ENCODE measurements at places on chromosomes 11 and 22.

GRCh38 chr11:110133160-110133559, 40.0 kb downstream of the ZC3H12C start:
- no peak for DNase-seq

DNA sequence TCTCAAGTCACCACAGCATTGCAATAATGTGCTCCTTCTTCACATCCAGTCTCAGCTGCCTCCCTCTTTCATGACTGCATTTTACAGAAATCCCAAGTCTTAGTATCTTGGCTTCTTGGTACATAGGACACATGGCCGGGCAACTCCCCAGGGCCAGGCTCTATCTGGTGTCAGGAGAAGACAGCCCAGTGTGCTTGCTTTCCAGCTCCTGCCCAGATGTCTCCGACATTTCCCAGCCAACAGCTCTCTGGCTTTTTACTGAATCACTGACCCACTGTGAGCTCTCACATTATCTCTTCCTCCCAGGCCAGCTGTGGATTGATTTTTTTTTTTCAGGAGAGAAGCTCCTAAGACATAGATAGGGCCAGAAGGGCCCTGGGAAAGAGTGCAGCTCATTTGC, 346.0 kb upstream of the C11orf87 start:
- no peak for DNase-seq

- no peak for DNase-seq
These were observed 3.8 kb downstream of the MUC5AC start for GRCh38 chr11:1161410-1162137.

GRCh38 chr22:27347951-27348350, 453.6 kb downstream of the MN1 start:
- no peak for DNase-seq

GRCh38 chr11:64826578-64827450, 16.5 kb upstream of the MEN1 start:
- no peak for DNase-seq

GRCh38 chr11:35073691-35074419, 65.1 kb upstream of the CD44 start:
- DNase-seq, result no peak

GRCh38 chr11:69064394-69064957, 15.7 kb downstream of the TPCN2 start:
- DNase-seq, result no peak

GRCh38 chr11:63869683-63870082, 30.8 kb downstream of the MARK2 start:
- DNase-seq, result no peak

- DNase-seq, result no peak
These were observed 63.0 kb upstream of the PITPNB start for GRCh38 chr22:27982106-27982505.

DNA sequence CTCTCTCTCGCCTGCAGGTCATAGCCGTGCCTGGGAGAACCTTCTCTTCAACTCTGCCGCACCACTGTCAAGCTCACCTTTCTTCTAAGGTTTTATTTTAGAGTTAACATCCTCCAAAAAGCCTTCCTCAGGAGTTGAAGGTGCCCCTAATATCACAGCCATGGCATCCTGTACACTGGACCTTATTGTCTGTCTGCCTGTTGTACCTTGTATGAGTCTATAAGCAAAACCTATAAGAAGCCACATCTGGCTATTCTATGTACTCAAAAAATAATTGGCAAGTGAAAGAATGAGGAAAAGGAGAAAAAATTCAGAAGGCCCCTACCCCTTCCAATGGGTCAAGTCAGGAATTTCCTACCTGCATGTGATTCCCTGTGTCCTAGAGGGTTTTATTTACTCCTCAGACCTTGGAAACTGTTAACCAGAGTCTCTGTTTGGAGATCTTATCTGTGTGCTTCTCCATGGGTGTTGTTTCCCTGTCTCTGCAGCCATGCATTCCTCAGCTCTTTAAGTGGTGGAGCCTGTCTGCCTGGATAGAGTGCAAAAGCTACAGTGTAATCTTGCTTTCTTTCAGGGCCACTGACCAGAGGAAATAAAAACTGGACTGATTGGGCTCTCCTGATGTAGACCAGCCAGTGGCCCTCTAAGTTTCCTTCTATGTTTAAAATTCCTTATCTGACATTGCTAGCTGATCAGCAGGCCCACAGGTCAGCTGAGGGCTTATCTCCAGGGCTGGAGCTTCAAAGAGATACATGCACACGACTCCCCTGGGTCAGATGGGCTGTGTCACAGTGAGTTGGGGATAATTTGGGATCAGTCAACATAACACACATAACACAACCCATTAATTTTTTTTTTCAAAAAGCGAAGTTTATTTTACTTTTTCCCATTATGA, 37.6 kb upstream of the TMEM135 start:
- DNase-seq, result no peak

- DNase-seq, result no peak
These were observed 41.6 kb downstream of the CD44 start for GRCh38 chr11:35180317-35181233.

GRCh38 chr22:28344918-28345703, 334.5 kb downstream of the TTC28 start:
- no peak for DNase-seq

DNA sequence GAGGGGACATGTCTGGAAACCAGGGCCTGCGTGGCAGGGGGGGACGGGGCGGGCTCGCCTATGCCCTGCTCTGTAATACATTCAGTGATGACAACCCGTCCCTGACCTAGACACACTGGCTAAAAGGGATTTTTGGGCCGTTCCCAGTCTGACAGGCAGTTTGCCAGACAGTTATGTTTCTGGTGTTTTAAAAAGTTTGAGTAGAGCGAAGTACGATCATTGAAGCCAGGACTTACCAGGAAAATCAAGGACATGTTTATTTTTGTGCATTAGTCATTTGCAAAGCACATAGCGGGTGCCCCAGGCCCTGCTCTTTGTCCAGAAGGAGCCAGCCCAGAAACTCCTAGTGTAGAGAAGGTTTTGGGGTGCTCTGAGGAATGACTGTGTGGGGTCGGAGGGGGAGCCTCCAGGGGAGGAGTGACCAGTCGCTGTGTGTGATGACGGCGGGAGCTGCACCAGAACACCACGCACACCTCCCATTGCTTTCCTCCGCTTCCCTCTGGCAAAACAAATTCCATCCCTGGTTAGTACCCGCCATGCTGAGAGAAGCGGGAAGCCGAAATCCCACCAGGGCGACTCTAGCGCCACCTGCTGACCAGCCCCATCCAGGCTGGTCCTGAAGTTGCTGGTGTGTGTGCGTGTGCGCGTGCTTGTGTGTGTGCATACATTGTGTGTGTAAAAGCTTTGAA, 50.8 kb downstream of the FBLN1 start:
- DNase-seq, result peak; percentile 76

DNA sequence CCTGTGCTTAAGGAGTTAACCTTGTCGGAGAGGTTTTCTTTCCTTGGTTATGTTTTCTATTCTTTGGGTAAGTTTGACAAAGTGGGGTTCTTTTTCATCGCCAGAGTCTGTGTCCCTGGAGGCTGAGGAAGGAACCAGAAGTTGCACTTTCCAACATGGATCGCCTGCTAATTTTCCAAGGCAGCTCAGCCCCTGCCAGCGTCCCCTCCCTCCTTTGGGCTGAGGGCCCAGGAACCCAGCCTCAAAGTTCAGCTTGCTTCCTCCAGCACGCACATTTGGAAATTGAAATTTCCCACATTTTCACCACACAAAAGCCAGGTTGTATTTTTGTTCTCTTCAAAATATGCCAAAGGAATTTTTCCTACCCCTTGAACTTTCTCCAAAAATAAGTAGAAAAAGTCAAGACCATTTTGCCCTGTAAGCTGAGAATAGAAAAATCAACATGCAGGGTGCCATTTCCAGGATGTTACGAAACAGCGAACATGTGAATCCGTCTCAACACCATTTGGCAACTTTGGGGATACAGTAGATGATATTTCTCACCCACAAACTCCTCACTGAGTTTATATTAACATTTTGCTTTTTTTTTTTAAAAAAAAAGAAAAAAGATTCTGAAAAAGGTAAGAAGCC, 343.5 kb downstream of the TENM4 start:
- no peak for DNase-seq

GRCh38 chr11:77091146-77091940, 11.3 kb upstream of the OMP start:
- DNase-seq, result peak; percentile 89

GRCh38 chr11:124069429-124070401, 28.6 kb upstream of the OR10G7 start:
- DNase-seq, result peak; percentile 63

DNA sequence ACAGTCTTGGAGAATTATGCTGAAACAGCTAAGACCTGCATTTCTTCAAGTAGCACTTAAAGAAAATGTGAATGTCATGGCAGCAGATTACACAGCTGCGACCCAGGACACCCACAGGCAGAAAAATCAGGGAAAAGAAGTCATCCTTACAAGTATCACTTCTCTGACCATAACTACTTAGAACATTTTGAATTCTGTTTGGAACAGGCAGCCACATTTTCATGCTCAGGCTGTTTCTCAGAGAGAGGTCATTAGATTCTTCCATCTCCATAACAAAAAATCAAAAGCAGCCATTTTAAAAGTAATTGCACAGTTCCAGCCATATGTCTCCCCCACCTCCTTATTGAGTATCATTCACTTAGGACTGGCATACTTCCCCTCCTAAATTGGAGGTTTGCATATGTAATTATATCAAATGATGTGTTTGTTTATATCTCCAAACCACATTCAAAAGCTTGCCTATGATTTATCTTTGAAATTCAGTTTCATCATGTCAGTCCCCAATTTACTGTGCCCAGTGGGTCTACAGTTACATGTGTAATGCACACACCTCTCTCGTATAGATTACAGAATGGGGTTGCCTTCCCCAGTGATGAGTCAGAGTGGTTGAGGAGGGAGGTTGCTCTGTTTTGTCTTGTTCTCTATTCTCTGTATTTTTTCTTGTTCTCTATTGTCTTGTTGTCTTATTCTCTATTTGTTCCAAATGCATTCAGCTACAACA, 276.5 kb upstream of the MTNR1B start:
- no peak for DNase-seq

DNA sequence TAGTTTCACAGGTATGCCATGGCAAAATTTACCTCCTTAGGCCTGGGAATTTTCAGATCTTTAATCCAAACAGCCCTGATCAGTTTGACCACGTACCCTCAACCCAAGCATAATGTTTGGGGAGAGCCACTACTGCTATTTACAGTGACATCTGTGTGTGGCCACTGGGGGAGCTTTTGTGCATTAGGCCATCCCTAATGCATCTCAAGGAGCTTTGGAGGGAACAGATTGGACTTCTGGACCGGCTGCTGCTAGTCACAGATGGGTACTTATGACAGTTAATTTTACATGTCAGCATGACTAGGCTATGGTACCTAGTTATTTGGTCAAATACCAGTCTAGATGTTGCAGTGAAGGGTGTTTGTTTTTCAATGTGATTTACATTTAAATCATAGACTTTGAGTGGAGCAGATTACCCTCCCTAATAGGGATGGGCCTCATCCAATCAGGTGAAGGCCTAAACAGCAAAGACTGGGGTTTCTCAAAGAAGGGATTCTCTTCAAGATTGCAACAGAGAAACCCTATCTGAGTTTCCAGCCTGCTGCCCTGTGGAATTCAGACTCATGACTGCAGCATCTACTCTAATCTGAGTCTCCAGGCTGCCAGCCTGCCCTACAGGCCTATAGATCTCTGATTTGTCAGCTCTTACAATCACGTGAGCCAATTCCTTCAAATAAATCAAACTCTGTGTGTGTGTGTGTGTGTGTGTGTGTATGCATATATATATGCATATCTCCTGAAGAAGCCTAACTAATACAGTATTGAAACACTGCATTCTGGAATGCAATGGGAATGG, 38.0 kb upstream of the GALNT18 start:
- DNase-seq, result no peak

- no peak for DNase-seq
These were observed 35.0 kb downstream of the DKK3 start for GRCh38 chr11:11973361-11973800.
